Large intestine (tissue), 12 donors: ENCODE measurements at places on chromosomes 1 and 21. TPM values are rescaled to one million over a fixed set of nuclear protein-coding genes. Genes with fewer than 3 reads are reported as not detected.
A peak's percentile ranks its signal among the peaks of the same experiment; 100 is the strongest.

DNA sequence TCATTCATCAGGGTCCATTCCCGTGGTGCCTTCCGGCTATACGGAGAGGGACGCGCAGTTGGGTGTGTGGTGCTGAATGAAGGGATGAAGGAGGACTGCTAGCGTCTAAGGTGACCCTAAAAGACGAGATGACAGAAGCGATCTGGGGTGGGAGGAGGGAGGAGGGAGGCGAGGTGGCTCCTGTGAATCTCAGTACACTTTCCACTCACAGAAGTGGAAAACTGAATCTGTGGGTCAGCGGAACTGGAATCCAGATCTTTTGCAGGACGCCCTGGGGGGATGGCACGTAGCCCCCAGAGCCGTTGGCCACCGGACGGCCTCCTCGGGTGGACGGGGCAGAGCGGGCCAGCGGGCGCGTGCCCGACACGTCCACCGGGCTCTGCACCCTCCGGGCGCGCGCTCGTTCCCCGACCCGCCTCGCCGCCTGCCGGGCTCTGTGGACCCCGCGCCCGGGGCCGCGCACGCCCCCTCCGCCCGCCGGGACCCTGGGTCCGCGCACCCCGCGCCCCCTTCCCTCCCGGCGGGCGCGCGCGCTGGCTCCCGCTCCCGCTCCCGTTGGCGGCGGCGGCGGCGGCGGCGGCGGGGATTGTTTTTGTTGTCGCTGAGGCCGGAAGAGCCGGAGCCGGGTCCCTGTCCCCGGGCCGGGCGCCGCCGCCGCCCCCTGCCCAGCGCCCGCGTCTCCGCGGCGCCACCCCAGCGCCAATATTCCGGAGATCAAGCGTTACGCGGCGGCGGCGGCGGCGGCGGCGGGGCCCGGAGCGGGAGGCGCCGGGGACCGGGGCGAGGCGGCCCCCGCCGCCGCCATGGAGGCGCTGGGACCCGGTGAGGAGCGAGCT is at the start of gene AGO4:
TSS of gene AGO4 (plus strand) at position 403 of the 836 bp plus-strand sequence. CDS start at position 804, 401 bp downstream.
- DNase-seq = peak; percentile 23

GRCh38 chr1:88897070-88897730 is 5.8 kb upstream of the GTF2B start:
- DNase-seq = no peak

- DNase-seq = peak; percentile 56
These were observed 54.5 kb downstream of the ATP1B1 start for GRCh38 chr1:169160845-169161495.

DNA sequence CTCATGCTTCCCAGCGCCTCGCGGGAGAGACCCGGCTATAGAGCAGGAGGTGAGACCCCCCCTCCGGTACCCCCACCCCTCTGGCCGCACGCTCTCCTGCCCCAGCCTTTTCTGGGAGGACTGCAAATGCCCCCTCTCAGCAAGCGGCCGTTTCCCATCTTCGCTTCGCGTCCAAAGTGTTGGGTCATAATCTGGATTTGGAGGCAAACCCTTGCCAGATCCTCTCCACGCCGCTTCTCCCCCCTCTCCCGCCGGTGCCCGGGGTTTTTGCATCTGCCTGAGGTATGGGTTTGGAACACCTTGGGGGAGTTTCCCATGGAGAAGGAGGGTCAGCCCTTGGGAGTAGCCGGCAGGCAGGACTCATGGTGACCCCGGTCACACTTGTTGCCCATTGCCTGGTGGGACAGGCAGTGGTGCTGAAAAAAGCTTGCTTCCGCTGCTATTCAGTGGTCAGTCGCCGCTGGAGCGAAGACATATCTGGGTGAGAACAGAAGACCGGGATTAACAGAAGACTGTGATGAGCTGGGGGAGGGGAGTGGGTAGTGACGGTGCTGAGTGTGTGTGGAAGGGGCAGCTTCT is 935 bp downstream of the KCNK2 start:
- no peak for DNase-seq

DNA sequence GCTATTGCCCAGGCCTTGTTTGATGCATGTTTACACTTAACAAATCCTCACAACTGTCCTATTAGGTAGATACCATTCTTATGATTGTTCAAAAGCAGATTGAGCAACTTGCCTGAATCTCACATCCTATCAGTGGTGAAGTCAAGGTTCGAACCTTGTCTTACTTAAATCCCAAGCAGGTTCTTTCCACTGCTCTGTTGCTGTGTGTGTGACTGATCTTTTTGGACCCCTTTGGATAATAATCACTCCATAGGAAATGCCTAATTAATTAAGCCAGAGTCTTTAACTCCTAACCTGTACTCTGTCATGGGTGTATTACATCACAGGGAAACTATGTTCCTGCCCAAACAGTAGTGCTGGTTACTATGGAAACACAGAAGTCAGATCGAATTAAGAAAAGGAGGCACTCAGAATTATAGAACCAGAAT is 84.2 kb downstream of the SPATA46 start:
- DNase-seq = no peak

- no peak for DNase-seq
These were observed 6.7 kb downstream of the SFPQ start for GRCh38 chr1:35186239-35186638.

GRCh38 chr1:3074800-3075199 is 5.8 kb downstream of the PRDM16 start:
- no peak for DNase-seq

DNA sequence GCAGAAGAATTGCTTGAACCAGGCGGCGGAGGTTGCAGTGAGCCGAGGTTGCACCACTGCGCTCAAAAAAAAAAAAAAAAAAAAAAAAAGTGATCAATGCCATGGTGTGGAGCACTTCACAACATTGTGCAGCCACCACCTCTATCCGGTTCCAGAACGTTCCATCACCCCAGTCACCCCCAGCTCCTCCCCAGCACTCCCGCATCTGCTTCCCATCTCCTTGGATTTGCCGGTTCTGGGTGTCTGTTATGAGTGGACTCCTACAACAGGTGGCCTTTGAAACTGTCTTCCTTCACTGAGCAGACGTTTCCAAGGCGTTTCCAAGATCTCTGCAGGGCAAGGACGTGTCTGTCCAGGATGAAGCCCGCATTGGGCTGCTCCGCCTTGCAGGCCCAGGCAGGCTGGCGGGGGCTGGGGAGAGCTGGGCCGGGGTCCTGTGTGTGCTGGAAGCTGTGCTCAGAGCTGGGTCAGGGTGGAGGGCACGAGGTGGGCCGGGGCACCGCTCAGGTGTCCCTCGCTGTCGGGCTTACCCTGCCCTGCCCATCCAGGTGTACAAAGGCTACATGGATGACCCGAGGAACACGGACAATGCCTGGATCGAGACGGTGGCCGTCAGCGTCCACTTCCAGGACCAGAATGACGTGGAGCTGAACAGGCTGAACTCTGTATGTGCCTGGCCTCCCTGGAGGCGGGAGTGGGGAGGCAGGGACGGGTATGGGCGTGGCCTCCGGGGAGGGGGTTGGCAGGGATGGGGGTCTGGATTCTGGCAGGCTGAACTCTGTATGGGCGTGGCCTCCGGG is 14.9 kb upstream of the LRRC3 start:
- no peak for DNase-seq

DNA sequence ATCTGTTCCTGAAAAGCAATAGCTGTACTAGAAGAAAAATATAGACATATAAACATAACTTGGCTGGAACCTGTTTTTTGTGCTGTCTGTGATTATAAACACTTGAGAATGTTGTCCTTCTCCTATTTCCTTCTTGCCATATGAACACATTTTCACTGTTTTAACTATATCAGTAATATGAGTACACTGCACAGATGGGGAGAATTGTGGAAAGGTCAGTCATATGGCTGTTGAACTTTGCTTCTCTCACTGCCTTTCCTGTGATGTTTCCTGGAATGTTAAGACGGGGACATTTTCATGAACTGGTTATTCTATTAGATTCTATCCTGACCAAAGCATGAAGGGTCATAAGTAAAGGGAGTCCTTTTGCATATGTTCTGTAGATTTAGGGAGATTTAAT is 24.9 kb downstream of the HMCN1 start:
- no peak for DNase-seq

Gene IL22RA1
- polyA plus RNA-seq = 100 TPM

Gene VSIG8
- 0.06 TPM for polyA plus RNA-seq
